ENCODE measurements at places on chromosomes 5 and 9.
A peak's percentile ranks its signal among the peaks of the same experiment; 100 is the strongest.

- no peak for DNase-seq
Measured at GRCh38 chr9:131290036-131290766, 678 bp downstream of the PLPP7 start.

DNA sequence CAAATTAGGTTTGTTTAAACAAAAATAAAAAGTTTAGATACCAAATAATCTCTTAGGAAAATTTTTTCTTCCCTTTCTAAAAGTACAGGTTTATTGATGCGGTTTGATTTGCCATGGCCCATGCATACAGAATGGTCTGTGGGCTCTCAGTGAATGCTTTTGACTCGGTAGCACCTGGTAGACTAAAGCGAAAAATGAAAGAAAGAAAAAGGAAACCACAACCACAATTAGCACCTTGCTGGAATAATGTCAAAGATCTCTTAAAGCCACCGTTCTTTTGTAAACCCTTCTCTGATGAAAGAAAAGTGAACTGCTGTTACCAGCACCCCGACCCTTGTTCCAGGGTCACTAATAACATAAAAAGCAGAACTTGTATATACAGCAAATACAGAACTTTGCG lies 157.9 kb downstream of the NFIB start:
- DNase-seq = no peak

GRCh38 chr5:39337252-39337915 lies 26.9 kb downstream of the C9 start:
- no peak for DNase-seq

DNA sequence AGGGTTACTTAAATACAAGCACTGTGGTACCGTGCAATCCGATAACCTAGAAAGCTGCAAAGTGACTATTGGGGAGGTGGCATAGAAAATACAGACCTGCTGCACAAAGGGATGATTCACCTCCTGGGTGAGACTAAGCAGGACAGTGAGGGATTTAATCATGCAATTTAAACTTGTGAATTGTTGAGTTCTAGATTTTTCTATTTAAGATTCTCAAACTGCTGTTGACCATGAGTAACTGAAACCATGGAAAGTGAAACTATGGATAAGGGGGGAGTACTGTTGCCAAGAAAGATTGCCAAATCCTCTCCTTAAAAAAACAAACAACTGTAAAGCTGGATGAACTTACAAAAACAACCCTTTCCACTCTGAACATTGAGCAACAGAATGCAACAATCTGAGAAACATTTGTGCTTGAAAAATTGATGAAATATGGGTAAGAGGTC lies 61.5 kb upstream of the NUDT12 start:
- peak; percentile 56 for DNase-seq

GRCh38 chr5:50663636-50664035 lies 2.8 kb upstream of the PARP8 start:
- DNase-seq = no peak

- no peak for DNase-seq
Measured at GRCh38 chr5:91906494-91906893, 523.4 kb upstream of the ARRDC3 start.

- DNase-seq = peak; percentile 28
Measured at GRCh38 chr5:95759634-95760033, 28.5 kb downstream of the RHOBTB3 start.

GRCh38 chr5:15499528-15500324 lies at the start of gene FBXL7:
Gene FBXL7, plus strand, starts transcription at chr5:15500180.
- DNase-seq = no peak

DNA sequence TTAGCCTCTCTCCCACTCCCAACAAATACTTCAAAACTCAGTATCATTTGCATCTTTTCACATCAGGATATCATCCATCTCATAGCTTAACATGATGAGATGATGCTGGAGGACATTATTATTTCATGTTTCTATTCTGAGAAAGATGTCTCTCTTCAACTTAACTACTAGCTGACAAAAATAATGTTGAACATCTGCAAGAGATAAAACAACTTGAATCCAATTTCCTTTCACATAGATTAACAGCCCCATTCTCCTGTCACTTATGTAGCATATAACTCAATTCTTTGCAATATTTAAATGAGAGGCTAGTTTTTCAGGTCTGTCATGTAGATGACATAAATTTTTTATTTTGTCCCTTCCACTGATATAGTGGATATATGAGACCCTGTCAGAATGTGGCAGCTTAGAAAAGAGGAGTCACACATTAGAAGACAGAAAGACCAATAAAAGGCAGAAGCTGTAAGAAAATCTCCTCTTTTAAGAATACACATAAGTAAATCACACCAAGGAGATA lies 239.2 kb upstream of the KIF2A start:
- no peak for DNase-seq

DNA sequence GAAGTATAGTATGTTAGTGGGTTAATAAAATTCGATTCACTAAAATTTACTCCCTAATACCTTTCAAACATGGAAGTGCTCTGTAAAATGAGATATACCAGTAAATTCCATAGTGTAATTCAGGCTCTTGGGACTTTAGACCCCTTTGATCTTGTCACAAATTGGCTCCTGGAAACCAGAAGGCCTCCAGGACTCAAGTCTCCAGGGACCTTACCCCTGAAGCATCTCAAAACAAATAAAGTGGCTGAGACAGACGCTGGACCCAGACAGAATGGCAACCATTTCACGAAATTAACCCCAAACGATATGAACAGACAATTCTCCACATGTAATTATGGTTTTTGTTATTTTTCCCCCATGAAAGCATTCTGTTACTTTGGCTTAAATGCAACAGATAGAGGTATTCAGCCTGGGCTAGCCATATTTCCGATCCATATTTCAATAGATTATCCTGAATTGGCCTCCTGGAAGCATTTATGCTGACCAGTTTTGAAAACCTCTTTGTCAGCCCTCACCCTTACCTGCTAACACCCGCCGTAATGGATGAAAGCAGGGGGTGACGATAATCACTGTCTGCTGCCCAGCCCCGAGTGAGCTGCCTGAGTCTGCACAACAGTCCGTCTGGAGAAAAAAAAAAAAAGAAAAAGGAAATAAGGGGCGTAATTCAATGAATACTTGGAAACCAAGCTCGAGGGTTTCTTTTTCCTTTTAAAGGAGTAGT lies 34.1 kb upstream of the EFNA5 start:
- DNase-seq = no peak

GRCh38 chr5:20694121-20694520 lies 706.1 kb upstream of the CDH18 start:
- no peak for DNase-seq

GRCh38 chr9:26710008-26710407 lies 182.6 kb downstream of the CAAP1 start:
- DNase-seq = no peak

DNA sequence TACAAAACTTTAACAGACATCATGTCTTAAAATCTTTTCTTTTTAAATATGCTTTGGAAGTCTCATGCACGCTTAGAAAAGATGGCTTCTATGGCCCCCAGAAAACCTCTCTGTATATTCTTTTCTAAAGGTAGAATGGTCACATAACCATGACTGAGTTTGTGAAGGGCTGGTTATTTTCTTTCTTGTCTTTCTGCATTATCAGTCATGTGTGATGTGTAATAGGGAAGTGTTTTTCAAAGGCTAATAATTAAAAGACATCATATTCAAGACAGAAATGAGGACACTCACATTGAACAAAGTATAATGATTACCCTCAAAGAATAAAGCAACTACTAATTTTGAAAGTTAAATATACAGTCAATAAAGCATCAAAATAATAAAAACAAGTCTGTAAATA lies 253.4 kb downstream of the TRPM3 start:
- DNase-seq = no peak

- DNase-seq = no peak
Measured at GRCh38 chr5:157519579-157520253, 55.9 kb downstream of the ADAM19 start.

DNA sequence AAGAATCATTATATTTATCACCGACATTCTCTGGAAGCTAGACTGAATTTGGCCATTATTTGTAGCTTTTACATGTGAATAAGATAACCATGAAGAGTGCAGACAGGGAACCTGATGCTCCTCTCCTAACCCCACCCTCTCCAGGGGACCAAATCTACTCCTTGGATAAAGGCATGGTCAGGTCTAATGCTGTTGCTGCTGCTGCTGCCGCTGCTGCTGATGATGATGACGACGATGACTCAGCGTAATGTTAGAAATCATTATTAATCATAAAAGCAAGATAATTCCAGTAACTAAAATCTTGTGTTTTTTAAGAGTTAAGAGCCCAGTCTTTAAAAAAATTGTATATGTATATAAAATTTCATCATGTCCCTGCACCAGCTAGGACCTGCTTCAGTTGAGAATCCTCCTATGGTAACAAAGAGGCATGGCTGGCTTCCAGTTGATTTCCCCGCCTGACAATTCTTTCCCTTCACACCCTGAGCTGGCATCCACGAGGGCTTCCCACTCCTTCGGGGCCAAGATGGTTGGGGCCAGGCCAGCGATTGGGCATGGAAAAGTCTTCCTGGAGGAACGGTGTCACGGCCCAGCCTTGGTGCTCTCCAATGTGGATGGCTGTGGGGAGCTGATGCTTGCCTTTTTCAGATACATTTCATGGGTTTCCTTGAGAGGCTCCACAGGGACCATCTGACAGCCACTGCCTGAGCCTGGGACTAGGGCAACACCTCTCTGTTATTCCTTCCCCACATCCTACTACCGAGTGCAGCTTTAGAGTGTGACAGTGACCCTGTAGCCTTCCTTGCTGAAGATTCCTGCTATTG lies 400.0 kb downstream of the CTNND2 start:
- DNase-seq = no peak

DNA sequence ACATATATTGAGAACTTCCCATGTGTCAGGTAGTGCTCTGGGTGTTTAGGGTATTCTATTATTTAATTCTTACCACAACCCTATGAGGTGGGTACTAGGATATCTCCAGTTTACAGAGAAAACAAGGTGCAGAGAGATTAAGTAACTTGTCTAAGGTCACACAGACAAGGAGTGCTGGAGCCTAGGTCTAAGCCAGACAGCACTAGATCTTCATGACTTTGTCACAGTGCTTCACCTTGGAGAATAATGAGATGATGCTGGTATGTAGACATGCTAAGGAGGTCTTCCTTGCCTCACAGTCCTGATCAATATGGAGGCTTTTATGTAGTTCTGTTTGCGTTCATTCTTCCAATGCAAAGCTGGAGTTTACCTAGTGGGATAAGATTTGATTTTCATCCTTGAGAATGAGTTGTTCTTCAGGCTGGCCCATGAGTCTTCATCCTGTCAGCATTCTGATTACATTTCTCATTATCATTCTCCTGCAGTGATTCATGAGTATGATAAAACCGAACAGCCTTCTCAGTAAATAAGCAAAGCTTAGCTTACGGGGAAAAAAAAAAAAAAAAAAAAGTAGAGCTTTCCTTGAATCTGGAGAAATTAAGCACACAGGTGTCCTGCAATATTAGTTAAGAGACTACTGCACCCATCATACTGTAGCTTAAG lies 176.3 kb downstream of the C9orf152 start:
- no peak for DNase-seq

- no peak for DNase-seq
Measured at GRCh38 chr5:131974956-131975726, 29.7 kb upstream of the MEIKIN start.

DNA sequence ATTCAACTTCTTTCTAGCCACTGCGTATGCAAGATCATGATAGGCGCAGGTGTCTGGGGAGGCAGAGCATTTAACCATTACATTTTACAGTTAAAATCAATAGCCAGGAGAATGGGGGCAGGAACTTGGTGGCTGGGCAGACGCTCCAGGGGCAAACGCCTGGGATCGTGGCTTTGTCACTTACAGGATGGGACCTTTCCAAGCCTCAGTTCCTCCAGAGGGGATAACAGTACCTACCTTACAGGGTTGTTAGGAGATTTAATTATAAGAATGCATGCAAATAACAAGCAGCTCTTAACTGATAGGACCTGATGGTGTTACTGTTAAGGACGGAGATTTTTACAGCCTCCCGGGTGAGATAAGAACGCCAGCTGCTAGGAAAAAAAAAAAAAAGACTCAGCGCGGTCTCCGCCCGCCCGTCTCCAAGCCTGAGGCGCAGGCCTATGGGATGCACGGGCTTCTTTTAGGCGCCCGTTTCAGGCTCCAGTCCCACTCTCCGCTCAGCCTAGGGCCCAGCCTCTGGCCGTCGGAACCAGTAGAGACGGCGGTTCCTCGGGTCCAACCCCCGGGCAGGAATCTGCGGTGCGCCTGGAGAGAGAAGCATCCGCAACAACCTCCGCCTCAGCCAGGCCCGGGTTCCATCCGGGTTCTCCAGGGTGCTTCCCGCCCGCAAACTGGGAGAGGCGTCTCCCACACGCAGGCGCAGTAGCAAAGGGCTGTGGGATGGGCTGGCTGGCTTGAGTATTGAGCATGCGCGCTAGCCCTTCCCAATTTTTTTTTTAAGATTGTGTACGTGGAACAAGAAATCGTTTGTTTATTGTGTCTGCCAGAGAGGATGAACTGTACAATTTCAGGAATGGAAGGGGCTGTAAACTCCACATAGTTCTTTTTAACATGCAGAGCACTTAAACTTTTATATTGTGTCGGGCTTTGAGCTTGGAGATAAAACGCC lies at the start of gene FAM200C:
Gene FAM200C, minus strand, starts transcription at position 653 of the 952 bp plus-strand sequence. CDS start 4,564 bp downstream, outside the sequence.
- peak; percentile 51 for DNase-seq

GRCh38 chr9:75878488-75878860 lies 12.0 kb upstream of the PCSK5 start:
- no peak for DNase-seq

DNA sequence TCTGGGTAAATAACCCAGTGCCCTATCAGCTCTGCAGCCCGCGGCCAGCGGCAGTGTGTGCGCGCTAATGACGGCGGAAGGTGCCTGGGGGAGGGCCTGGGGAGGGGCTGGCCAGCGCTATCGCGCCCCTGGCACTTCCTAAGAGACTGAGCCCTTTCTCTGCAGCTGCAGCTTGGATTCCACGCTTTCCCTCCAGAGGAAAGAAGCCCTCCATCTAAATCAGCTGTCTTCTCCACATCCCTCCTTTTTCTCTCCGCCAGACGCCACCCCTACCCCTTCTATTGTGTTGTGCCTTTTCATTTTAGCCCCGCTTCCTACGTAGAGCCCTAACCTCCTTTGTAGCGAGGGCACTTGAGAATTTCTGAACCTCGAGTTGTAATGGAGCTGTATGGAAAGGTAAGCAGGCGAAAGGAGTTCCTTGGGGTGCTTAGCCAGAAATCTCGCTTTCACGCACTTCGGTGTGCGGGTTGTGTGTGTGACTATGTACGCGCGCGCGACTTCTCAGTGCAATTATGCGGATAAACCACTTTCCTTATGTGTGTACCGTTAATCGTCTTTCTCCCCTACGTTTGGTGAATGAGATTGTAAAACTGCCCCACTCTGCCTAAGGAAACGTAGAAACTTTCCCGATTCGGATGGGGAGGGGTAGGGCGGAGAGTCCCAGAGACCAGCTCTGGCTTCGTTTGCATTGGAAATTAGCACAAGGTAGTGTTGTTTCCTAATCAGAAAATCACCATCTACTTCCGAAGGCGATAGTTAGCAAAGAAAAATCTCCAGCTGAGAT lies 664 bp upstream of the RAB3C start:
- no peak for DNase-seq

DNA sequence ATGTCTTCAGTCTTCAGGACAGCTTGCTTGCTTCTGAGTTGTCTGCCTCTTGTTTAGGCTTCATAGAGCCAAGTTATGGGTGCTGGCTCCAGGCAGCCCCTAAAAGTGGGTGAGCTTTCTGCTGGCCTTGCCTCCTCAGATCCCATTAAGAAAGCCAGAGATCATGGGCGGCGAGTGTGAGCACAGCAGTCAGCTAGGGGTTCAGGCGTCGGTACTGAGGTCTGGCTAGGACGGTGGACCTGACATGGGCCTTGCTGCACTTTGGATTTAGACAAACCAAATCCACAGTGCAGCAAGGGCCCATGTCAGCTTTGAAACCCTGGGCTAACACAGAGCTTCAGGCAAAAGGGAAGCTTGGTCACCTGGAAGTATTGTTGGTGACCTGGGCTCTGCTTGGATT lies 17.6 kb downstream of the PSAT1 start:
- no peak for DNase-seq

GRCh38 chr9:74497748-74498620 lies 849 bp downstream of the RORB start:
- no peak for DNase-seq
